ENCODE measurements at places on chromosomes 7 and 10.

DNA sequence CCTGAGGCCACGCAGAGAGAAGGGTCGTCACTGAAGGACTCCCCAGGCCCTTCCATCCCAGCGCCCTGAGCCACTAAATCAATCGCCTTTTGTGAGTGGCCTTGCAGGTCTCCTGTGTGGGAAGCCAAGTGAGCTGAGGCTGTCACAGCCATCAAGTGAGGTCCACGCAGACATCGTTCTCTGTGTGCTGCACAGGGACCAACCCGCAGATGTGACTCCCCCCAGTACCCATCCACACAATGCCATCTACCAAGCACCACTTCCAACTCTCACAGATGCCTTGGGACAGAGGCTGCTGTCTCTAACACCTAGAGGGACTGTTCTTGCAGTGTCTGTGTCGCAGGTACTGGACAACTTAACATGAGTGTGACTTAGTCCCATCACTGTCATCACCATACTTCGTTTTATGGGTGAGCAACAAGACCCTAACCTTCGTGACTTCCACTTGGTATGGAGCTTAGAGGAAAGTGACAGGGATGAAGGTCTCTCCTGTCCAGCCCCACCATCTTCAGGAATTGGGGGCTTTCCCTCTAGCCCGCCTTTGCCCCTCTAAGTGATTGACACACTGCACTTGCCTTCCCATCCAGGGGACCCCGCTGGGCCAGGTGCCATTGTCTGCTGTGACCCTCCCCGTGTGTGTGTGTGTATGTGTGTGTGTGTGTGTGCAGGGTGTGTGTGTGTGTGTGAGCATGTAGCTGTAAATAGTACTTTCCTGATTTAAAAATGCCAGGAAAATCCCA lies 51.4 kb upstream of the TMEM72 start:
- no peak for DNase-seq

DNA sequence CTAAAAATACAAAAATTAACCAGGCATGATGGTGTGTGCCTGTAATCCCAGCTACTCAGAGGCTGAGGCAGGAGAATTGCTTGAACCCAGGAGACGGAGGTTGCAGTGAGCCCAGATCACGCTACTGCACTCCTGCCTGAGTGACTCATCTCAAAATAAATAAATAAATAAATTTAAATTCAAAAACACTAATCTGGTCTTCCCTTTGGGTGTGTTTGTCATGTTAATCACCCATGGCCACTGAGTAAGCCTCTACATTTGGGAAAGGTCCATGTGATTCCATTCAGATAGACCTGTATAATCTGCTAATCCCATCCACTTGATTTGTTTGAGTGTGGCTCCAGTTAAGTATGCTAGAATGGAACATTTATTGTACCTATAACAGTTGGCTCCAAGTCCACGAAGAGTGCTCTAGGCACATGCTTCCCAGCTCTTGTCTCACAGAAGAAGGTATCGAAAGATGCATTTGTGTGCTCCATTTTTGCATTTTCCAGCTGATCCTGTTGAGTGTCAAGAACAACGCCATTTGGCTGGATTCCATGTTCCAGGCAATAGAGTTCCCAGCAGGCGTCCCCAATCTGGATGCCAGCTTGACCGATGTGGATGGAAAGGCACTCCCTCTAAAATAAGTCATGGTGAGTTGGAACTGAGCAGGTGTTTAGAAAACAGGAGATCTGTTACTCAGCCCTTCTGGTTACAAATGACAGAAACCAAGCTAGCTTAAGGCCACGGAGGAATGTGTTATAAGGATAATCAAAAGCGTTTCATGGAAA lies 4.0 kb downstream of the TUBAL3 start:
- DNase-seq: no peak

- DNase-seq: no peak
Observed at GRCh38 chr10:93921338-93921737, 27.6 kb downstream of the SLC35G1 start.

DNA sequence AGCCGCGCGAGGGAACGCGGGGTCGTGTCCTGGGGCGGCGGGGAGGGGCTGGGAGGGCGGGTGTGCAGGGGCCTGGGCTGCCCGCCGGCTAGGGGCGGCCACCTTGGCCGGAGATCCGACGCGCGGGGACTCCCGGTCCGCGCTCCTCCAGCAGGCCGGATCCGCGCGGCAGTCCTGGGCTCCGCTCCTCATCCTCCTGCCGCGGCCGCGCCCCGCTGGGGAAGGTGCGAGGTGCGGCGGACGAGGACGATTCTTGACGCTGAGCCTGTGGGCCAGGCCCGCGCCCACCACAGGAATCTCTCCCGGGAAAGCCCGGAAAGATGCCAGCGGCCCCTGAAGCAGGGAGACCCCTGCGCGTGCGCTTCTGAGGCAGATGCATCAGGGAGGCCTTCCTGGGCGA lies 6.6 kb upstream of the OGDHL start:
- no peak for DNase-seq

DNA sequence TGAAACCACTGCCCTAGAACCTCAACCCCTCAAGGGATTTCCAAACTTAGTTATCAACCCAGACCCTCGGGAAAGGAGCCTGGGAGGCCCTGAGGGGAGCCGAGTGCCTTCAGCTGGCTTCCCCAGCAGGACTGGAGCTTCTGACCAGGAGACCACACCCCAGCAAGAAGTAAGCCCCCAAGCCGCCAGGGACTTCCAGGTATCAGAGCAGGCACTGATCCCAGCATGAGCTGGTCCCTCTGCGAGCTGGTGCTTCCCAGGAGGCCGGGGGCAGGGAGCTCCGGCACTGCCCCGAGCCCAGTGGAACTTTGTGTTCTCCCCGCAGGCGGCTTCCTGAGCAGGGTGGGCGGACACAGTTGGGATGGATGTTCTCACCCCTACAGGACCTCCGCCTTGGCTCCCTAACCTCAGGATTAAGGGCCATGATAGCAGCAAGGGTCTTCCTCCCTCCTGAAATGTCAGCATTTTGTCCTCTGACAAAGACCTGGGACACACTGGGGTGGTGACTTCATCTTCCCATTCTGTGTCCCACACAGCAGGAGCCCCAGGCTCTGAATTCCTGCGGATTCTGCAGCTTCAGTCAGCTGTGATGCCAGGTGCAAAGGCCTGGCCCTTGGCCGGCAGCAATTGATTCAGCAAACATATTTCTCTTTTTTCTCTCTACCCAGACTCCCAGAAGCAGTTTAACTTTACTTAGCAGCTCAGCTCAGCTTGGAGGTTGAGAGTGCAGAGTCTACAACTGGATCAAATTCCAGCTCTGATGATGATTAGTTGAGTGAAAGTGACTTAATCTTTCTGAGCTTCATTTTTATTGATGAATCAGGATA lies 11.6 kb downstream of the ATP6V0E2 start:
- no peak for DNase-seq

Data from GM12892 (cell line).